ENCODE measurements at places on chromosomes 11 and 22. TPM values are rescaled to one million over a fixed set of nuclear protein-coding genes. Genes with fewer than 3 reads are reported as not detected.

C11orf87 gene
- total RNA-seq = 0.20 TPM

DNA sequence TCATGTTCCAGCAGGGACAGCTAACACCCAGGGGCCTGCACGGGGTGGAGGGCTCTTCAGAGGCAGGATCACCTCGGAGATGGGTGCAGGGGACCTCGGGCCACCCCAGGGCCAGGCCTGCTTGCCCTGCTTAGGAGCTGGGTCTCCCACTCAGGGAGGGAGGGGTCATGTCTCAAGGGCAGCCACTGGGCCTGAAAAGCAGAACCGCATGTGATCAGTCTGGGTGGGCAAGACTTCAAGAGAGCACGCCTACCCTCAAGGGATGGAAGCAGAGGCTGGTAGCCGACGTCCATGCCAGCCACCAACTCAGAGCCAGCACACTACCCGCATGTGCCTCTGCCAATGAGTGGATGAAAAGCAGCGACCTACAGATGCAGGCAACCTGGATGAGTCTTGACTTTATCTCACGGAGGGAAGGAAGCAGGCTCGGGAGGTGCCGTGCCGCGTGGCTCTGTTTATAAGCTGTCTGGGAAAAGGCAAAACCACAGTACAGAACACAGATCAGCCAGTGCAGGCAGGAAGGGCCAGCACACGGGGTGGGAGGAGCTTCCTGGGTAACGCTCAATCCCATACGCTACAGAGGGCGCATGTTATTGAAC, 16.0 kb downstream of the TBX1 start:
- DNase-seq = no peak

DNA sequence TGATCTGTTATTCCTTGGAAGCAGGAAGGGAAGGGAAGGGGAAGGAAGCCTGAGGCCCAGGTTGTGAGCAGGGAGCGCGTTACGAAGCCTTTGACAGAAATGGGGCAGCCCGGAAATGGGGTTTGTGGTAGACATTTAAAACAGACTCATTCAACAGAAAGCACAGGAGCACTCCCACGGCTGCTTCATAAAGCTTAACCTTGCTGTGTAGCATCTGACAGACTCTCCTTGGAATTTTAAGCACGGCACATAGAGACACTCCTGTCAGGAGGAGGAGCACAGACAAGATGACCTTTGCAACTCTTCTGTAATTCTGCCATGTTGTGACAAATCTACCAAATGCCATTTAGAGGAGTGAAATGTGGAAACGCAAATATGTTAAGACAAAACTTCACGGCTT, 131.6 kb downstream of the FBXO7 start:
- DNase-seq = no peak

CNGA4 gene
- not detected for total RNA-seq

DNA sequence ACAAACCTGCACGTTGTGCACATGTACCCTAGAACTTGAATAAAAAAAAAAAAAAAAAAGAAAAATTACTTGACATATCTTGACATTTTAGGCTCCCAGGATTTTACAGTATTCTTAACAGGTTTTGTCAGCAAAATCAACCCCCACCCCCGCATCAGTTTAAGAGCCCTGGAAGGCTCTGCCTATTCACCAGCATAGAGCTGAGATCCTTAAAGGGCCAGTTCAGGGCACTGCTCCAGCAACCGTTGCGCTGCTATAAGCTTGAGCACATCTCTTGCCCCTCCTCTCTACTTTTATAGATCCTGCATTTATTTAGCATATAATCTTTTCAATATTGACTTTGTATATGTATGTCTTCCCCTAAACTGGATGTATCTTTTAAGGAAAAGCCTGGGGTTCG, 697 bp upstream of the PAFAH1B2 start:
- DNase-seq = no peak

BUD13 gene
- 39.7 TPM for total RNA-seq

OR4D5 gene
- not detected for total RNA-seq

OR8G1 gene
- not detected for total RNA-seq

- DNase-seq = no peak
Measured at GRCh38 chr22:37282385-37282677, at the start of gene CYTH4. TSS of gene CYTH4 (plus strand) at chr22:37282508. CDS start at chr22:37282570, 62 bp downstream.

ACRV1 gene
- total RNA-seq = 0.73 TPM

DNA sequence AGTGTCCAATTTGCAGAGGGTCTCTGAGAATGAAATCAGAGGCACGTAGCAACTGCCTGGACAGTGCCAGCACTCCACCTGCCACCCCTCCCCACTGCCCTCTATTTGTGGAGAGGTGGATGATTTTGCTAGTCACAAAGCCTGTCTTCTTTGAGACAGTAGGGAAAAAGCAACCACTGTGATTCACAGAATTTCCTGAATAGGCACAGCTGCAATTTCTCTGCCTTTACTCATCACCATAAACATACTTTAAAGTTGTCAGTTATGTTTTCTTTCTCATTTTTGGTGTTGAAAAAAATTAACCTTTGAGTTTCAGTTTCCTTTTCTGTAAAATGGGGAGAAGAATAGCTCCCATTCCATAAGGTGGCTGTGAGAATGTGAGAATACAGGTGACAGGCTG, 134.3 kb downstream of the TEAD1 start:
- DNase-seq = no peak

DNA sequence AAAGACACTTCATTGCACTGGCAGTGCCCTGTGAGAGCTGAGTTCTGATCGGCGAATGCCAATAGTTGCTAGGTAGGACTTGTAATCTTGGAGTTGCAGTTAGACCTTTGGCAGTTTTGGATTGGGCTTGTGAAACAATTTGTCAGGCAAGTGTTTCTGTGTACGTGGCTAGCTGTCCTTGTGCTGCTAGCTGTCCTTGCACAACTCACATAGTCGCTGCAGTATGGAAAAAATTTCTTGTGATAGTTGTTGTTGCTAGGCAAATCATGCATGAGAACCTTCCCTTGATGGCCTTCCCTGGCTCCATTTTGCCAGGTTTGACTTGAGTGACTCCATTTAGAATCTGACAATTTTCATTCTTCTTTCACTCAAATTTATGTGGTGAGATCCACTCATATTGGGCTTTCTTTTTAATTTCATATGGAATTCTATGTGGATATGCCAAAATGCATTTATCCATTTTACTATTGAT, 140.7 kb downstream of the APIP start:
- no peak for DNase-seq

GAS2 gene
- 3.4 TPM for total RNA-seq

DNA sequence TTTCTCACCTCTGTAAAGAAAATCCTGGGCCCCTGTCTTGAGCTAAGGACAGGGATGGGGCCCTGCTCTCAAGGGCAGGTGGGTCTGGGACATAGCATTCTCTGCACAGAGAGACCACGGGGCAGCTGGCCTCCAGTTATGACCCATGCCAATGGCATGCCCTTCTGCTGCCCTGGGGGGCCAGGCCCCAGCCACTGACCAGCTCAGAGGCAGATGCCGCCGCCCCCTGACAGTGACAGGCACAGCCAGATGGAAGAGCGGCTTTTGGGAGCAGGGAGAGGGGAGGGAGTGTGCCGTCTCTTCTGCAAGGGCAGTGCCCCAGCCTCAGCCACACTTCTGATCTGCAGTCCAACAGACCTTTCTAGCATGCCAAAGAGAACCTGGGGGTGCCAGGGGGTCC, 114.8 kb upstream of the NAV2 start:
- DNase-seq = no peak

GRAP2 gene
- total RNA-seq = 0.12 TPM

BCO2 gene
- 1.5 TPM for total RNA-seq

- no peak for DNase-seq
Measured at GRCh38 chr22:46587061-46587460, 33.1 kb upstream of the GRAMD4 start.

DNA sequence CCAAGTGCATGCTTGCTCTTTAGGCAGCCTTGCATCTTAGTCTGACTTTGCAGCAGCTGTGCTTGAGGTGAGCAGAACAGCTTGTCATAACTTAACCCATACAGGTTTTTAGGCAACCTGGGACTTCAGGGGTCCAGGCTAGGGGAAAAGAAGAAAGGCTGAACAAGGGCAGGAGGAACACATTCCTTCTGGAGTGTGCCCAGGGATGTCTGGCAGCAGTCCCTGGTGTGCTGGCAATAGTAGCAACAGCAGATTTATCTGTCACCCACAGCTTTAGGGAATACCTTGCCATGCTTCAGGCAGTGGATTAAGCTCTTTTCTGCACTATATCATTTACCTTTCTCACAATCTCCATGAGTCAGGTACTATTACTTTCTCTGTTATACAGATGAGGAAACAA, 513.0 kb downstream of the RAB38 start:
- DNase-seq = no peak

DNA sequence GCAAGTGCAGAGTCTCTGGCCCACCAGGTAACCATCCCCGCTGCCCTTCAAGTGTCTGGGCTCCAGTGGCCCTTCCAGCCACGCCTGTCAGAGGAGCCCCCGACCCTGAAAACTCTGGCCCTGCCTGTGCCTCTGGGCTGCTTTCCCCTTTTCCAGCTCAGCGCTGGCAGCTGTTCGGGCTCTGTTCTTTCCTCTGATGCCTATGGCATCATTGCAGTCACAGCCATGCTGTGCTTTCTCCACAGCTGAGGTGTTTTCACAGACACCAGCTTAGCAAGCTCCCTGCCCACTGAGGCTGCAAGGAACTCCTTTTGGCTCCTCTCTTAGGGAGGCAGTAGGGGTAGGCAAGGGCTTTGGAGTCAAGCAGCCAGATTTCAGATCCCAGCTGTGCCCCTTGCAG, 21.2 kb downstream of the P2RX3 start:
- no peak for DNase-seq

DNA sequence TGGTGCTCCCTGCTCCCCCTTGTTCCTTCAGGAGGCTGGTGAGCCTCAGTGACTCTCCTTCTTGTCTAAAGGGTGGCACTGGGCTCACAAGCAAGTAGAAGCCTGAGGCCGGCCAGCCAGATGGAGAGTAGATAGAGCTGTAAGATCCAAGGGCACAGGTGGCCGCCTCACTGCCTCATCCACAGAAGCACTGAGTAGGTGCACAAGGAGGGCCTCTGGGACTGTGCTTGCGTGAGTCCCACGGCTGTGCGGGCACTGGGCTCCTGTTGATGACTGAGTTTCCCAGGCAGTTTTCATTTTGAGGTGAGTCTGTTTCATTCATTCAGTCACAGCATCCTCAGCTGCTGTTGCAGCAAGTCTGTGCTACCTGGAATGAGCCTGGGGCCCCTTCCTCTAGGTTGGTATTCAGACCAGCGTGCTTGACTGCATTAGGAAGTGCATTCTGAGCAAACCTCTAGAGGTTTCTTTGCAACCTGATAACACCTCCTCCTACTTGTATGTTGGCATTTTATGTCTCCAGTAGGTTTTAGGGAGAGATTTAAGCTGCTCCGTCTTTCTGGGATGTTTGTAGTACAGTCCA, 184.0 kb downstream of the TBC1D22A start:
- DNase-seq = no peak

GRCh38 chr11:110564676-110565356, 135.1 kb downstream of the FDX1 start:
- DNase-seq = no peak

OR8A1 gene
- not detected for total RNA-seq

UBQLNL gene
- total RNA-seq = 0.09 TPM

JAM3 gene
- total RNA-seq = 99.9 TPM

- no peak for DNase-seq
Measured at GRCh38 chr11:121445071-121445768, 6.9 kb upstream of the SORL1 start.

DNA sequence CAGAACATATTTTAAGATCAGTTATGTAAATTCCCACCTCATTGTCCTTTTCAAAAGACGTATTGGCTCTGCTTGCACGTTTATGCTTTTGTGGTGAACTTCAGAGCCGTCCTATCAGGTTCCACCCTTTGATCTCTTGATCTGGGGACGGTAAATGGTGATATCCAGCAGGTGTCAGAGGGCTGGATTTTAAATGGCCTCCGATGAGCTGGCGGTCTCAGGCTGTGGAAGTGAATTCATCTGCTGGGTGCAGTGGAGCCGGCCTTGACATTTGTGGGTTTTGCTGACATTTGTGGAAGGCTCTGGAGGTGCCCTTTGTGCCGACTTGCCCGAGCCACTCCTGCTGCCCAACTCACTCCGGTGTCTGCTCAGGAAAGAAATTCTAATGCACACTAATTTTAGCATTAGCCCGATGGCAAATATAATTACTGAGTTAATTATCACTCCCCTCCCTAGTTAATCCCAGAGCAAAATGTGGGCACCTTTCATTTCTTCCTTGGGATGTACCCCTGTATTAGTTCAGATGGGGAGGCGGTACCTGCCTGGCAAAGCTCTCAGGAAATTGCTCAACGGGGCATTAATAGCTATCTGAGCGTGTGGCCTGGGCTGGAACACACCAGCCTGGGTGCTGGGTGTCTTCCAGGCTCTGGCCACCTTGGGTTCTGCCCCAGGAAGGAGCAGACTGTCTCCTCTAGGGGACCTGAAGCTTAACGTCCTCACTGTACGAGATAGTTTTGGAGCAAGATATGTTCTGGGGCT, 9.1 kb downstream of the LRP5 start:
- DNase-seq = no peak

Data from neural crest cell (in vitro differentiated cells).